ENCODE measurements at places on chromosomes 4 and X. TPM values are rescaled to one million over a fixed set of nuclear protein-coding genes. Genes with fewer than 3 reads are reported as not detected.

The HSFX1 gene
- total RNA-seq: 3.0 TPM

The STK32B gene
- total RNA-seq: 19.1 TPM

The GAGE13 gene
- not detected for total RNA-seq

The CLOCK gene
- total RNA-seq: 34.9 TPM

The MAGEA8 gene
- total RNA-seq: not detected

The SASH3 gene
- 1.8 TPM for total RNA-seq

The SSX7 gene
- total RNA-seq: not detected
